ENCODE measurements at places on chromosomes 1 and 21.

DNA sequence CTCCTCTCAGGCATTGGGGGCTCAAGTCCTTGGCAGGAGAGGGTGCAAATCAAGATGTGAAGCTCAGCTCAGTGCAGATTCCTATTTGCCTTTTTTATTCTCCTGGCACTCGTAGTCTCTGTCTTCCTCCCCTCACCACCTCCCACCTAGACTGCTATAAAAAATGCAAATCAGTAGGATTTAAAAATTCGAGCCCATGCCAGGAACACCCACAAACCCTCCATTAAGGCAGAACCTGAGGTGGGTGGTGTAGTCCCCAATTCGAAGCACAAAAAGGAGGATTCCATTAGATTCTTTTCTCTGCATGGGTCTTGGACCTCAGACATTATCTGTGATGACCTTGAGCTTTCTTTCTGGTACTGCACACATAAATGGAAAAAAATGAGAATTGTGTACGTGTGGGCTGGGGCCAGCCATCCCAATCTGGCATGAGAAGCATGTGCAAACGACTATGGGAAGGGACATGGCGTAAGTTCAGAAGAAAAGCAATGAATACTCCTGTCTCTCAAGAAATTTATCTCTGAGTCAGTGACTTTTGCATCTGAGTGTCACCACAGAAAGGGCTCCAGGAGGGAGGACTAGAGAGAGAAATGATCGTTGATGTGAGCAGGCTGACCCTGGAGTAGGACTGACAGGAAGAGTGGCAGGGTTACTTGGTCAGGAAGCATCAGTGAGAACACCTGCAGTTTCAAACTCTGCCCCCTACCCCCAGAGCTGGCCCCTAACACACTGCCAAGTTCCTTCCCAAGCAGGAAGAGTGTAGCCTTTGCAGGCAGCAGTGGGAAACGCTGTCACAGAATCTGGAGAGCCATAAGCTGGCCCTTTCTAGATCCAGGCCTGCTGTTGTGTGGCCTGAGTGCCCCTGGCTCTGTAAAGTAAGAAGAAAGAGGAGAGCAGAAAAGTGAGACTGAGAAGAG is 1.7 kb downstream of the INKA2 start:
- no peak for DNase-seq

GRCh38 chr1:83574791-83575190 is 424.1 kb downstream of the TTLL7 start:
- no peak for DNase-seq

GRCh38 chr1:221794935-221795334 is 53.0 kb upstream of the DUSP10 start:
- no peak for DNase-seq

GRCh38 chr1:247452447-247453039 is 5.4 kb downstream of the OR2B11 start:
- no peak for DNase-seq
